ENCODE measurements at places on chromosomes 4 and X.

DNA sequence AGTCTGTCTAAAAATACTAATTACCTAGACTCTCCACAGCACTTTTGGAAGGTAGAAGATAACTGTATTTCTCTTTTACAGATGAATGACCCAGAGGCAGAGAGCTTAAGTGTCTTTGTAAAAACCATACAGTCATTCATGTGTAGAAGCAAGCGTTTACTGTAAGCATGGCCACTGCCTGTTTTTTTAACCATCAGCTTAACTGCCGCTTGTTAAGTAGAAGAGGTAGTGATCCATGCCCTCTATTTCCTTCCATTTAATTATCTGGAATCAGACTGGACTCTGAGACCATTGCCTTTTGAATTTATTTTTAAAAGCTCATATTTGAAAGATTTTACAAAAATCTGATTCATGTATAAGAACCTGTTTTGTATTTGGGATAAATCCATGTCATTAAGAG lies 111.2 kb upstream of the TECRL start:
- DNase-seq: no peak

- DNase-seq: peak; percentile 76
Observed at GRCh38 chr4:16264798-16265197, 38.5 kb upstream of the TAPT1 start.

DNA sequence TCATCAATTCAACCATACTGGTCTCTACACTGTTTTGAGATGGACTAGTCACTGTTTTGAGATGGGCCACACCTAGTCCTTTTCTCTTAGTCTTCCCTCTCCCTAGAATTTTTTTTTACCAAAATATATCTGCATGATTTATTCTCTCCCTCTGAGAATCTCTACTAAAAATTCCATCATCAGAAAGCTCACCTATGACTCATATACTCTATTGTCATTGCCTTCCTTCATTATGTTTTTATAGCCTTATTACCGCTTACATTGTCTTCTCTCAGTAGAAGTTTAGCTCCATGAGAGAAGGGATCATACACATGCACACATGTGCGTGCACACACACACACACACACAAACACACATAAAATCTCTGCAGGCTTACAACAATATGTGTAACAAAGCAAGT lies 303.6 kb downstream of the PCDH10 start:
- no peak for DNase-seq

- DNase-seq: no peak
Observed at GRCh38 chr4:7129871-7130620, 62.2 kb upstream of the GRPEL1 start.

DNA sequence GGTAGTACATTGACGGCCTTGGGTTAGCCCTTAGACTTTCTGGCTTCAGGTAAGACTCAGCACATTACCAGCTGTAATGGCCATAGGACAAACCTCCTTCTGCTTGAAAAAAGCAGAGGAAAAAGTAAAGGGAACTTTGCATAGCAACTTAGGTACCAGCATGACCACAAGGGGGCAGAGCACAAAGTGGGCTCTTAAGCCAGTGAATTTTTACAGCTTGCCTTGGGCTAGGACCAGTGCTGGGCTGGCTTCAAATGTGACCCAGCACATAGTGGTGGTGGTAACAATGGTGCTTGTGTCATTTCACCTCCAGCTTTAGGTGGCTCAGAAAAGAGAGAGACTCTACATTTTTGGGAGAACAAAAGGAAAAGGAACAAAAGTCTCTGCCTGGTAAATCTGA lies 66.1 kb downstream of the KLHL4 start:
- peak; percentile 0 for DNase-seq

Measured in OCI-LY7 (cell line).